ENCODE measurements at places on chromosomes 3 and 15.

- no peak for DNase-seq
These were observed 21.9 kb downstream of the EHD4 start for GRCh38 chr15:41950489-41950888.

GRCh38 chr3:101065962-101066361 lies 72.7 kb upstream of the ABI3BP start:
- no peak for DNase-seq

GRCh38 chr3:27789420-27789819 lies 67.3 kb upstream of the EOMES start:
- no peak for DNase-seq

DNA sequence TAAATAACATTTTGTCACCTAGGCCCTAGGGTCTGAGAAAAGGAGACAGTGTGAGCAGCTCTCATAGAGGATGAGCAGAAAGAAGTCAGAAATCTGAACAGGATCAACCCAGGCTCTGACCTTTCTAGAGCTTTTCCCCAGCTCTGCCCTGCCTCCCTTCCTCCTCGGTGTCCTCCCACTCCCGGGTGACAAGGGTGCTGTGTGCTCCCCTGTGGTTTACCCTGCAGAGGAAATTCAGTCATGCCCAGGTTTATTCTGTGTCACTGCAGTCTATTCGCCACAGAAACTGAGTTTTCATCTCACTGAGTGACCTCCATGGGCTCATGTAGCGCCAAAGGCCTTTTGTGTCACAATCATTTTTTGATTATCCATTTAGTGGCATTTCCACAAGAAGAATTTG lies 76.6 kb downstream of the IL12A start:
- DNase-seq: no peak

DNA sequence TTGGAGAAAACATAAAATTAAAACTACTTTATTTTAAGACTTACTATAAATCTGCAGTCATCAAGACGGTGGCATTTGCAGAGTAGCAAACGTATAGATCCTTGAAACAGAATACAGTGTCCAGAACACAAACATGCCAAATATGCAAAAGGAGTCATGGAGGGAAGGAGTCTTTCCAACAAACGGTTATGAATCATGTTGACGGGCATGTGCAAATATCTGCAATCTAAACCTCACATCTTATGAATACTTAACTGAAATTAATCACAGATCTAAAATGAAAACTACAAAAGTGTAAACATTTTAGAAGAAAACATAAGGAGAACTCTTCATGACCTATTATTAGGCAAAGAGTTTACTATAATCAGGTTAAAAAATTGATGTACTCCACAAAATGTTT lies 69.4 kb downstream of the TFRC start:
- no peak for DNase-seq

DNA sequence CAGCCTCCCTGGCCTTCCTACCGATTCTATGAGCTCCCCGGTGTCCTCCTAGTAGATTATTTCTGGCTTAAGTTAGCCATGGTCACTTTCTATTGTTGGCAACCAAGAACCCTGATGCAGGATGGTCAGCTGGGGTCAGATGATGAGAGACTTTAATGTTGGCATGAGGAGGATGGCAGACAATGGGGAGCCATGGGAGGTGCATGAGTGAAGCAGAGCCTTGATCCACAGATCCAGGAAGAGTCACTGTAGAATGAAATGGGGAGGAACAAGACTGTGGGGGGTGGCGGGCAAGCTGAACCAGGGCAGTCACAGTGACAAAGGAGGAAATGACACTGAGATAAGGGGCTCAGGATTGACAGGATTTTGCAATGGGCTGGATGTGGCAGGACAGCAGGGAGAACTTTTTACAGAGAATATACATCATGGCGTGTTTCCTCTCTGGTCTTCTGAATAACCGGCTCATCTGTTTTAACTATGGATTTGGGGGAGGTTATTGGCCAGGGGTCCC lies 60.9 kb downstream of the RPLP1 start:
- peak; percentile 16 for DNase-seq

- no peak for DNase-seq
These were observed 95.0 kb downstream of the ADCY5 start for GRCh38 chr3:123353850-123354233.

DNA sequence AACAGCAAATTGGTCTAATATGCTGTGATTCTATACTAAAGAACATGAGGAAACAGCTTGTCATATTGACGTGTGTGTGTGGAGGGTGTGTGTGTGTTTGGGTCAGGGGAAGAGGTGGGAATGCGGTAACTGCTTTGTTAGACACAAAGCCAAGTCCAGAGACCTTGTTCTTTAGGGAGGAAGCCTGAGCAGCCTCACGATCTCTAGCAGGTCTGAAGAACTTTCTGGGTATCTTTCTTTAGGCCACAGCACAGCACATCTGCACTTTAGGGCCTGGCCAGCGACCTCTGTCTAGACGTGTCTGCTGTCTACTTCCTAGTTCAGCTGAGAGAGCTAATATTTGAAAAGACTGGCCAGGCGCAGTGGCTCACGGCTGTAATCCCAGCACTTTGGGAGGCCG lies 220.0 kb upstream of the TPRG1 start:
- DNase-seq: no peak

DNA sequence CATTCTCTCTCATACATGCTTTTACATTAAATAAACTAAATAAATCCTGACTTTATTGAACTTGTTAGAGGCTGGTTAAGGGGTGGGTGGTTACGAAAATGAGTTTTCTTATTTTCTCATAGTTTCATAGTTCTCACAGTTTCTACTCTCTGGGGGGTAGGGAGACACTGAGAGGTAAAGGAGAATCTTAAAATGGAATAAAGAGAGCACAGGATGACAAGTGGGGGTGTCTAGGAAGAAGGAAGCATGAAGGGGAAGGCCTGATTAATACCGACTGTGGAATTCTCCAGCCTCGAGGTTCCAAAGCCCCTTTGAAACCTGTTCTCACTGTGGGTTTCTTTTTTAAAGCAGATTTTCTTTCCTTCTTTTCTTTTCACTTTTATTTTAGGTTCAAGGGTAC lies 66.4 kb upstream of the TRA2B start:
- no peak for DNase-seq

GRCh38 chr3:167728176-167728575 lies 6.5 kb downstream of the PDCD10 start:
- DNase-seq: no peak

GRCh38 chr3:134369231-134369741 lies 5.0 kb downstream of the AMOTL2 start:
- peak; percentile 83 for DNase-seq

All from SJSA1 (cell line).